ENCODE measurements at places on chromosomes 3 and 15. TPM values are rescaled to one million over a fixed set of nuclear protein-coding genes. Genes with fewer than 3 reads are reported as not detected.

DNA sequence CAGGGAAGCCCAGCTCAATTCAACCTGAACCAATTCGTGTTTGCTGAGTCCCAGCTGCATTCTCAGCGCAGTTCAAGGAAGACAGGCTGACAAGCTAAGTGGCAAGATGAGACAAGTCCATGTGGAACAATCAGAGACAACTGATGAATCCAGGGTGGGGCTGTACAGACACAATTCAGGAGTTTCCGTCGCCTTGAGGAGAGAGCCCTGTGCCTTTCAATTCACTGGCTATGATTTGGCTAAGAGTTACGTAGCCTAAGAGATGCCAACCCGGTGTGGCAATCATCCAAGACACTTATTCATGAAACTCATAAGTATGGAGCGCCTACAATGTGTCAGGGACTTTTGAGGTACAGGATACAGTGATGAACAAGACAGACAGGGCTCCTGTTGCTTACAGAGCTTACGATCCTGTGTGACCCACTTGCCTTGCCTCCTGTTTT lies 15.5 kb upstream of the ZBED2 start:
- H3K27me3 ChIP-seq = no peaks in the 10 kb centered on the region
- no peaks in the 10 kb centered on the region for H3K4me1 ChIP-seq
- H3K27ac ChIP-seq = no peak overlapping the region
- no peak for DNase-seq
- H3K36me3 ChIP-seq = no peaks in the 10 kb centered on the region

GRCh38 chr3:8325306-8325705 lies 176.3 kb upstream of the LMCD1 start:
- no peaks in the 10 kb centered on the region for H3K4me1 ChIP-seq
- no peaks in the 10 kb centered on the region for H3K27me3 ChIP-seq
- no peaks in the 10 kb centered on the region for H3K36me3 ChIP-seq
- H3K27ac ChIP-seq = no peak overlapping the region
- no peak for DNase-seq

The LSAMP gene
- 5.4 TPM for total RNA-seq

DNA sequence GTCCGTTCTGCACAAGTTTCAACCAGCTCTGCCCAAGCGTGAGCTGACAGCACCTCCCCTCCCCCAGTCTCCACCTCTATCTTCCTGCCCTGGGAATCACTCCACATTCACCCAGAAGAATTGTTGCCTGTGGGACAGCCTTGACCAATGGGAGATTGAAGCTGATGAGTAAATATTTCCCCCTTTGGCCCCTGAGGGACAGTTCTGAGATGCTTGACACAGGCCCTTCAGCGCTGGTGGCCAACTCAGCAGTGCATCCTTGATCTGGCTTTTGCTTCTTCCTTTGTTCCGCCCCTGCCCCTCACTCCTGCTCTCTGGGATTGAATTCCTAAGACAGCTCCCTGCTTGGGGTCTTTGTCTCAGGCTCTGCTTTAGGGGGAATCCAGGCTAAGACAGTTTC lies 13.1 kb upstream of the SKIC8 start:
- DNase-seq = no peak
- H3K4me1 ChIP-seq = no peaks in the 10 kb centered on the region
- H3K27ac ChIP-seq = no peak overlapping the region
- no peak overlapping the region for H3K4me3 ChIP-seq

DNA sequence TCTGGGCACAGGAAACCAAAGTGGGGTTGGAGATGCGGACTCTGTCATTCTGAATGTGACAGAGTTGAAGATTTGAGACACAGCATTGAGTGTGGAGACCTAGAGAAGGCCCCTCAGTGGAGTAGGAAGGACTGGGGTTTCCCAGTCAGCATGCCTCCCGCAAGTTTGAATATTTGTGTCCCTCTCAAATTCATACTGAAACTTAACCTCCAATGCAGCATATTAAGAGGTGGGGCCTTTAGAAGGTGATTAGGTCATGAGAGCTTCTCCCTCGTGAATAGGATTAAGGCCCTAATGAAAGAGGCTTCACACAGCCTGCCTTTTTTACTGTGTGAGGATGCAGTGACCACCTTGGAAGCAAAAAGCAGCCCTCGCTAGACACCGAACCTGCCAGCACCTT lies 8.0 kb downstream of the HDDC3 start:
- H3K4me3 ChIP-seq = no peak overlapping the region
- H3K27ac ChIP-seq = no peak overlapping the region
- H3K27me3 ChIP-seq = no peaks in the 10 kb centered on the region

- H3K27ac ChIP-seq = no peak overlapping the region
- no peaks in the 10 kb centered on the region for H3K27me3 ChIP-seq
- H3K4me1 ChIP-seq = peaks cover 6% of the 10 kb centered on the region
- DNase-seq = no peak
- H3K36me3 ChIP-seq = no peaks in the 10 kb centered on the region
Measured at GRCh38 chr3:141648055-141648910, 89.8 kb upstream of the RNF7 start.

The SLC38A3 gene
- total RNA-seq = 3.0 TPM

The NAALADL2 gene
- 29.3 TPM for total RNA-seq

The SUSD5 gene
- 2.9 TPM for total RNA-seq

All from ovary (tissue), 10 donors.